ENCODE measurements at places on chromosomes 7 and 10.

DNA sequence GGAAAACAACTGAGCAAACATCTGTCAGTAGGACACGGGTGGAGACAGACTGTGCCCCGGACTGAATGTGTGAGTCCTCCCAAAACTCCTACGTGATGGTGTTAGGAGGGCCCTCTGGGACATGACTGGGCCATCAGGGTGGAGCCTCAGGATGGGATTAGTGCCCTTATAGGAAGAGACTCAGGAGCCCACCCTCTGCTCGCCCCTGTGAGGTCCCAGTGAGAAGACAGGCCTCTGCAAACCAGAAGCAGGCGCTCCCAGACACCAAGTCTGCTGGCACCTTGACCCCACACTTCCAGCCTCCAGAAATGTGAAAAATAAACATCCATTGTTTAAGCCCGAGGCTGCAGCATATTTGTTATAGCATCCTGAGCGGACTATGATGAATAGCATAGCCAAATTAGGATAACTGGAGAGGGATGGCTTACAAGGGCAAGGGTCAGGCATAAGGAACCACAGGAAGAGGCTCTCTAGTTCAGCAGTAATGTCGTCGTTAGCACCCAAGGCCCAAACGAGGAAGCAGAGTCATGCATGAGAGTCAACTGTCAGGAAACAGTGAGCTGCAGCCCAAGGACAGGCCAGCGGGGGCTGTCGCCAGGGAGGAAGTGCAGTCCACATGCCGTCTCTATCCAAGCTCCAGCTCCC lies 50.6 kb downstream of the PTPRN2 start:
- DNase-seq = no peak

- no peak for DNase-seq
These were observed 936.6 kb downstream of the NRG3 start for GRCh38 chr10:82811621-82812020.

DNA sequence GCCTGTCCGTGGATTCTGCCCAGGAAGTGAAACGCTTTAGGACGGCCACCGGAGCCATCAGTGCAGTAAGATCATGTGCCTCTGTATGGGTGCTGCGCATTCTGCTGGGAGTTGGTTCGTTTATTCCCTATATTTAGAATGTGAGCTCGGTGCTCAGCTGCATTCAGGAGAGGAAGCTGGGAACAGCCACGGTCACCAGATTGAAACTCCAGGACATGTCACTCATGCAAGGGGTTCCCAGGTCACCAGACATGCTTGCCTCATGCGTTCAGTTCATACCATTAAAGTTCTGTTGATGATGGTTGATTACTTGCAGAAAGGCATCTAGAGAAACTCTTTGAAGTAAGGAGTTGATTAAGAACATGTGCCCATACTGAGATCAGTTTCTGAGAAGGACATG lies 78.1 kb downstream of the TRRAP start:
- DNase-seq = no peak

- no peak for DNase-seq
These were observed 191.9 kb downstream of the CDK14 start for GRCh38 chr7:90788052-90788451.

DNA sequence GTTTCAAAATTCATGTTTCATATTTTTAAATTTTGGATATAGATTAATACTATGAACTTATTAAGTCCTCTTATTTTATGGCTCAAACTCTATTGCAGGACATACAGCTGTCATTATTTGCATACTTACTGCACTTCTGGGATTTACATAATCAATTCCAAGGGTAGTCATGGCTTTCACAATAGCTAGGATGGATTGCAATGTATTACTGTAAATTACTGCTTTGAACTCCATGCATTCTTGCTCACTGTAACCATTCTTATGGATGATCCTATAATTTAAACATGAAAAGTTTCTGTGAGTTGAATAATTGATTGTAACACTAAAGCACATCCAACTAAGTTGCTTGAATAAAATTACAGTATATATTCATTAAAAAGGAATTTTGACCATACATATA lies 23.5 kb downstream of the GNAT3 start:
- no peak for DNase-seq

- no peak for DNase-seq
These were observed 412 bp downstream of the PIP4K2A start for GRCh38 chr10:22713853-22714478.

GRCh38 chr10:5627486-5628044 lies 38.8 kb downstream of the ASB13 start:
- no peak for DNase-seq

- no peak for DNase-seq
These were observed 92.8 kb upstream of the MTPN start for GRCh38 chr7:136069840-136070529.

DNA sequence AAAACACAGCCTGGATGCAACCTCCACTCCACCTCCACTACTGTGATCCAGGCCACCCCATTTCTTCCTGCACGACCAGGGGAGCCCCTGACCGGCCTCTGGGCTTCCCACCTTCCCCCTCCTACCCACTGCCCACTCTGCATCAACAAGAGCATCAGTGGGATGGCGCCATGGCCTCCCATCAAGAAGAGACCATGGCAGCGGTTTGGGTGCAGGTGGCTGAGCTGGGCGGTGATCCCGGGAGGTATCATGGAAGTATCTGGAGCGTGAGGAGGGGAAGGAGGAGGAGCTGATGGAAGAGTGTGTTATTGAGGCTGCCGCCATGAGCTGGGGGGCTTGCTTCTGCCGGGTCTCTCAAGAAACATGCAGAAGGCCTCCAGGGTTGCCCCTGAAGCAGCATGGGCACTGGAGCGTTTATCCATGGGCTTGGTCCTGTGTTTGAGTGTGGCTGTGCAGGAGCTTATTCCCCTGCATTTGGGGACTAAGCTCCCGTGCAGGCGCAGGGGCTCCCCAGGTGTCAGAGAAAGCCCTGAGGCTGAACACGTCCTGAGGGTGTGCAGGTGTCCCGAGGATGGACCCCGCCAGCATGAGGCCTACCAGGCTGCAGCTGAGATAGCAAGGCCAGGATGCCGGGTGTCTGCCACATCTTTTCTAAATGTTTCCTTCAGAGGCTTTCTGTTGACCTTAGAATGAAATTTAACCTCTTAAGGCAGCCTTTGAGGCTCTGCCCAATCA lies 99.2 kb upstream of the PCBD1 start:
- DNase-seq = no peak

DNA sequence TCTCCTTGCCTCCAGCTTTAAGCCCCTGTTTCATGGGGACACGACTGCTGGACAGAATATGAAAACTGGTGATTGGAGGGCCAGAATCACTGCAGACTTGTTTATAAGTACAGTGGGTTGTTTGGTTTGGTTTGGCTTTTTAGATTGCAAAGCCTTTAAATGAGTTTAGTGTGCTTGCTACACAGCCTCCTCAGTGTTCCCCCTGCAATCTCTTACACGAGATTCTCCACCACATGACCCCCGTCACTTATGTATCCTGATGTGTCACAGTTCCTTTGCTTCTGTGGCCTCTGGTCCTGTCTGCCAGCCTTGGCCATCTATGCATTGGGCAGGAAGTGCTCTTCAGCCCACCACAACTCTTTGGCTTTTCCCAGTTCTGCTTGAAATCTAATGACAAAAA lies 103.7 kb upstream of the ANKRD1 start:
- DNase-seq = no peak

DNA sequence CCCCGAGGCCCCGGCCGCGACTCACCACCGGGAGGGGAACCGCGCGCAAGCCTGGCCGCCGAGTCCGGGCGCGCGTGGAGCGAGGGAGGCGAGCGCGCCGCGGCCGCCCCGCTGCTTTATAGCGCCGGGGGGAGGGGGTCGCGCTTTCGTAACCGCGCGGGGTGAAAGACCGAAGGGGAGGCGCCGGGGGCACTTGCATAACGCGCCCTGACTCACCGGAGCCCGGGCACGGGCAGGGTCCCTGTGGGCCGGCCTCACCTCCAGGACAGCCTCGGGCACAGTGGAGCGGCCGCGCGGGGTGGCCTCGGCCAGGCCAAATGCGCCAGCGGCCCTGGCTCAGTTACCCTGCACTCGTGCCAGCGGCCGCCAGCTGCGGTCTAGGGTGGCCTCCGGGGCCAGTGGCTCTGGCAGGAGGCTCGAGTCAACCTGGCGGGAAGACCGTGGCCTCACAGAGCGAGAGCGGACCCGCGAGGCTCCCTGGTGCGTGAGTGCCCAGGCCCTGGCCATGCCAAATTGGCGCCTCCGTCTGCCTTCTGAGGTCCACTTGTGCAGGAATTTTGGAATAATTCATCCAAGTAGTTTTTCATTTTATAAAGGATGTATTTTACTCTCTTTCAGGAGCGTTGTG lies at the start of gene RBP4:
Gene RBP4, minus strand, starts transcription at position 90 of the 628 bp plus-strand sequence. CDS start 207 bp downstream, outside the sequence.
- DNase-seq = no peak

- no peak for DNase-seq
These were observed 874 bp downstream of the BAIAP2L1 start for GRCh38 chr7:98399890-98400541.

DNA sequence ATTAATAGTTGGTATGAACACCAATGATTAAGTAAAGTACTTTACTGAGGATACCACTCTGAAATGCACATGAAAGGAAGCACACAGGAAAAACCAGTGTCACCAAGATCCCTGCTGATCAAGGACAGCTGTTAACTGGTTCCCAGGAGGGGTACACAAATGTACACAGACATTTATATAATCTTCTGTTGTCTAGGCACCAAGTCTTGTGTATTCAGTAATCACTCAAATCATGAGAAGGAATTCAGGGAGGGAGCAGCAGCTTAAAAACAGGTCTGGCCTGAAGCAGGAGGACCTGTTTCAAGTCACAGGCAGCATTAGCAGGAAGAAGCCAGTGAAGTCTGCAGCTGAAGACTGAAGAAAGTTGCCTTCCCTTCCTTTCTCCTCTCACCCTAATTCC lies 18.7 kb downstream of the MPP7 start:
- no peak for DNase-seq

DNA sequence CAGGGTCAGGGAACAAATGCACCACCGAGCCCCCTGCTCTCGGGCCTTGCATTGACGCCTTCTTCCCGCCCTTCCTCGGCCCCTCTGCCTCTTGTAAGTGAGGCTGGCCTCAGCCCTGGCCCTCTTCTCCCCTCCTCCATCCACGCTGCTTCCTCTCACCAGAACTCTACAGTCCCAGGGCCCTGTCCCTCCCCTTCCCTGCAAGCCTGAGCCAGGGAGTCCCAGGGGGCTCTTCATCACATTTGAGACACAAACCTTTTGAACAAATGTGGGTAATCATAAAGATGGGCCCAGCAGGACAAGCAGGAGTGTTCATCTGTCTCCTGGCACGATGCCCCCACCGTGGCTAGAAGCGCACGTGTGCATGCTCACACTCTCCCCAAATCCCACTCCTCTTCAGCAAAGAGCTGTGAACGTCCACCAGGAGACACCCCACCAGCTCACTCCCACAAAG lies 57.7 kb downstream of the SLIT1 start:
- DNase-seq = no peak

DNA sequence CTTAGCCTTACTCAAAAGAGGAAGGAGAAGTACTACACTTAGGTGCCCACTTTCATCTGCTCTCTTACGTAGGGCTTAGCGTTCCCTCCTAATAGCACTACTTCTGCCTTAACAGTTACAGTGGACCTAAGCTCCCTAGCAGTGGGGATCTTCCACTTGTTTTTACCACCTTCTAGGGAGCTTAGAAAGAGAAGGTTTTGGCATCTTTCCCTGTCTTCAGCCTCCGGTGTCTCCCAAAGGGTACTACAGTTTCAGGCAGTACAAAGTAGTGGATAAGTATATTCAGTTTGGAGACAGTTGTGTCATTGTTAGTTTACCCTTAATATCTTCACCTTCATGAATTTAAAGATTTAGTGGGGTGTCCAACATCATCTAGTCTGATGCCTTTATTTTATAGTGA lies 14.6 kb downstream of the CHRM2 start:
- no peak for DNase-seq

DNA sequence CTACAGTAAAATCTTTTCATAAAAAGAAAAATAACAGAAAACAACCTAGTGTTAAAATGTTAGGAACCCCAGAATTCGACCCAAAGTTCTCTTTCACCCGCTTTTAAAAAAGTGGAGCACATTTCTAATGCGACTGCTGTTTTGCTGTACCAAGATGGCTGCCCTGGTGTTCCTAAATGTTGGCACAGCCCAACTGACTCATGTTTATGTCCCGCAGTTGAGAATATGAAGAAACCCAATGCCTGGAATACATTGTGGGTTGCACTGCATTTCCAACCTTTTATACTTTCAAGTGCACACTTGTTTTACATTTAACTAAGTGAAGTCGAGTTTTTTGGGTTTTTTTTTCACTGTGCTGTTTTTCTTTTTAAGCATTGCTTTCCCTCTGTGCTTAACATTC lies 944 bp downstream of the STEAP1B start:
- no peak for DNase-seq

GRCh38 chr7:7212612-7213011 lies 30.3 kb downstream of the C1GALT1 start:
- no peak for DNase-seq

- no peak for DNase-seq
These were observed 10.1 kb downstream of the DENND10 start for GRCh38 chr10:119113751-119114732.

GRCh38 chr7:106623853-106624252 lies 37.1 kb downstream of the CCDC71L start:
- DNase-seq = no peak

- no peak for DNase-seq
These were observed 47.6 kb downstream of the PRKG1 start for GRCh38 chr10:51121861-51122260.

DNA sequence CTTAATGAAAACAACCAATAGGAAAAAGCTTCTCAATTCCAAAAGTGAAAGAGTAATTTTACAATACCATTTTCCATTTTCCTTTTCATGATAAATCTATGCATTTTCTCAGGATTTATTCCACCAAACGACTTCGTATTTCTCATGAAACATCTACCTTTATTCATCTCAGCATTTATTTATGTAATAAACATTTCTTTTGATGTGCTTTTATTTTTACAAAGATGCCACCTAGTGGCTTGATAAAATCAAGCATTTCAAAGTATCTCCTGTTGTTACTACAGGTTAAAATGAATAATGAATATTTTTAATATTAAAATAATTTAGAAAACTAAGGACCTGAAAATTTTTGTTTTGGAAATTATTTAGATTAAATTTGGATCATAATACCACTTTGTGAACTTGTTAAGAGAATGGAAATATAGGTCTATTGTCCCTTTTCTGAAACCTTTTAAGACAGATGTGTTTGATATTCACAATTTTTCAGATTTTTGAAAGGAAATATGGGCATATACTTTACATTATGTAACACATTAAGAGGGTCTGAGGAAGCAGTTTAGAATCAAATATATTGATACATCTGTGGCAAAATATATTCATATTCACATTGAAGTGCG lies 2.7 kb upstream of the IQUB start:
- DNase-seq = peak; percentile 58

- DNase-seq = no peak
These were observed 156.2 kb downstream of the GRID1 start for GRCh38 chr10:86210416-86210815.

GRCh38 chr7:103996639-103997038 lies 7.2 kb upstream of the RELN start:
- no peak for DNase-seq

DNA sequence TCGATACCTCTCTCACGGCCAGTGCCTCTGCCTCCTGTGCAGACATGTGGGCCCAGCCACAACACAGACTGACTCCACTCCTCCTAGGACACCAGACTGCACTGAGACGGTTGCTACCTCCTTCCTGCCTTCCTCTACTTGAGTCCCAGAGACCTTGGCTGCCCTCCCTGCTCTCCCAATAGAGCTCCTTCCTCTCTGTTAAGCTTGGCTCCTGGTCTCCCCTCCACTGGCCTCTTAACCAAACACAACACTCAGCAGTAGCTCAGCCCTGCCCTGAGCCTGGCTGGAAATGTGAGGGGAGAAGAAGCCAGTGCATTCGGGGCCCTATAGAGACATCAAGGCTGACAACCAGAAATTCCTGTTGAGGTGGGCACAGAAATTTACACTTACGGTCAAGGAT lies 102.0 kb downstream of the HTR5A start:
- DNase-seq = no peak

Measured in CD4-positive, alpha-beta T cell treated with Interleukin-4 for 1 hour (primary cell).